ENCODE measurements at places on chromosomes 12 and 14.
A peak's percentile ranks its signal among the peaks of the same experiment; 100 is the strongest.

GRCh38 chr12:129676411-129676810, 227.4 kb downstream of the TMEM132D start:
- no peak for DNase-seq

DNA sequence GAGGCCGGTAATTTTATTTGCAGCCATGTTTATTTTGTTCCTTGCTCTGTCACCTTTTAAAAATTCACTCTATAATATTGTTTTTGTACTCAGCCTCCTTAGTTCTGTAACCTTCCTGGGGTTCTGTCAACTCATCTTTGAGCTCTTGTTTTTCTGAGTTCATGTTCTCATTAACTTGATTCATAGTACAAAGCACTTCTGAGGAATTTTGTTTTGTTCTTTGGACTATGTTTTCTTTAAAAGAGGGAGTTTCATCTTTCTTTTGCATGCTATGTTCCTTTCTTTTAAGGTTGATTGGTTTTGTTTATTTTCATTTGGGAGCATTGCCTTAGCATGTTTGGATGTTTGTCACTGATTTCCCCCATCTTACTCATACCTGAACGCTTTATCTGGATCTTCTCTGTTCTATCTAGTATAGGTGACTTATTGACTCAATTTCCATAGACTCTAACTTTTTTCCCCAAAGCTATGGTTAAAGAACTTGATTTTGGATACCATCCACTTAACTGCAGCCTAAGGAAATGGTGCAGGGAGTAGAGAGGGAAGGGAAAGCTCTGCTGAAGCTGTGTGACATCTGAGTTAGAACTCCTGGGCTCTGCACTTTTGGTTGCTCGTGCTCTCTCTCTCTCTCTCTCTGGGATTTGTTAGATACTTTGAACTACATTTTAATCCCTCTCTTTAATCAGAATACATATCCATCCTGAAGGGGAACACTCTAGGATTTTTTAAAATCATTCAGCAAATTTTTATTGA, 268.5 kb downstream of the PAWR start:
- no peak for DNase-seq

- DNase-seq, result no peak
Observed at GRCh38 chr14:50667684-50667995, 466 bp downstream of the SAV1 start.

DNA sequence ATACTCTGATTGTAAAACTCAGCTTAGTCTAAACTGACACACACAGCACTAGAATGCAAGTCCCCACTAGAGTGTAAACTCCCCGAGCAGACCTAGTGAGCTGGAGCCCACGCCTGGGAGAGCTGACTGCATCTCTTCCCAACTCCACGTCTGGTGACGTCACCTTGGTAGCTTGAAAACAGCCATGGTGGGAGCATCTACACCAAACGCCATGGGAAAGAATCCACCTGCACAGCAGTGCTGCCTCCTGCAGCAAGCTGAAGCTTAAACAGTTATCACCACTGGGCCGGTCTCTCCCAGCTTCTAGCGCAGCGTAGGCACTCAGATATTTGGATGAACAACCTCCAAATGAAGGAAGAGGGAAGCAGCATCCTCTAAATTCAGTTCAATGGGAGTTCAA, 4.3 kb upstream of the PAPLN start:
- no peak for DNase-seq

GRCh38 chr12:91928501-91928900, 217.1 kb downstream of the BTG1 start:
- no peak for DNase-seq

GRCh38 chr12:62123721-62124203, 136.4 kb upstream of the USP15 start:
- peak; percentile 12 for DNase-seq

DNA sequence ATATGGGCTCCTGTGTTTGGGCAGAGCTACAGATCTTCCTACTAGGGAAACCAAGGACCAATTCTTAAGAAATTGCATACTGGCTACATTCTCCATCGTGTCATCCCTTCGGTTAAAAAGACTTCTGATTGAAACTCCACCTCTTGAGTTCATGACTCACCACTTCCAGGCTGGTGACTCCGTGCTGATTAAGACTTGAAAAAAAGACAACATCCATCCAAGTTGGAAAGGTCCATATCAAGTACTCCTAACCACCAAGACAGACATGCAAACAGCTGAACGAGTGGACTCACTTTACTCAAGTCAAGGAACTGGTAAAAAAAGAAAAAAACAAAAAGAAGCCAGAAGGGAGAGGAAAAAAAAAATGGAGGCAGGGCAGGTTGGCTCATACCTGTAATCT, 63.4 kb downstream of the APOBEC1 start:
- DNase-seq, result no peak

DNA sequence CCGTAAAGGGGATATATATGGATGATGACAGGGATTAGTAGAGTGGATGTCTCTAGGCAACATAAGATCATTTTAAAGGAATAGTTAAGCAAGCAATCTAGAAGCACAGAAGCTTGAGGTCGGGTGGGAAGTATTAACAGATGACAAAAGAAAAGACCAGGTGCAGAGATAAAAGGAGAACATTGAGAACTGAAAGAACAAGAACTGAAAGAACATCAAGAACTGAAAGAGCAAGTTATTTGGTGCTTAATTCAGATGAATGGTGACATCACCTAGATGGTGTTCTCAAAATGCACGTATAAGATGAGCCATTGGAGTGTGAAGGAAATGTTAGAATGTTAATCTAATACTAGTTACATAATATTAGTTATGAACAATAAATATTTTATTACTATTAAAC, 224.0 kb upstream of the PDE3A start:
- DNase-seq, result no peak

- no peak for DNase-seq
Observed at GRCh38 chr12:42510823-42511222, 78.7 kb downstream of the PRICKLE1 start.

GRCh38 chr12:122276242-122276641, 9.9 kb upstream of the VPS33A start:
- DNase-seq, result no peak

- DNase-seq, result no peak
Observed at GRCh38 chr14:105927096-105928060, 401.0 kb downstream of the TMEM121 start.

DNA sequence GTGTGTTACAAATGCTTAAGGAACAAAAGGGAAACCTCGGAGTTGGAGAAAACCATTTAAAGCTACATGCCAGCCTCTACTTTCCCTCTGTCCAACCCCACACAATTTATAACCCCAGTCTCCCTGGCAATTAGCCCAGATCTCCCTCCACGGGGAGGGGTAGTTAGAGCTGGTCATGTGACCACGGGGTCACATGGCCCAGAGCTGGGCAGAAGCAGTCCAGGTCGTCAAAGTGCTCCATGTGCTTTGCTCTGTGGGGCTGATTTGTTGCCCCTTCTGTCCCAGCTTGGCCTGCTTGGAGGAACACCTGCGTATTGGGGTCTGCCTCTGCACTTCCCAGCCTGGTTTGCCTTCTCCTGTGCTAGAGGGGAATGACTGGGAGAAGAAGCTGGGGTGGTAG, 219.1 kb downstream of the RBM19 start:
- no peak for DNase-seq

DNA sequence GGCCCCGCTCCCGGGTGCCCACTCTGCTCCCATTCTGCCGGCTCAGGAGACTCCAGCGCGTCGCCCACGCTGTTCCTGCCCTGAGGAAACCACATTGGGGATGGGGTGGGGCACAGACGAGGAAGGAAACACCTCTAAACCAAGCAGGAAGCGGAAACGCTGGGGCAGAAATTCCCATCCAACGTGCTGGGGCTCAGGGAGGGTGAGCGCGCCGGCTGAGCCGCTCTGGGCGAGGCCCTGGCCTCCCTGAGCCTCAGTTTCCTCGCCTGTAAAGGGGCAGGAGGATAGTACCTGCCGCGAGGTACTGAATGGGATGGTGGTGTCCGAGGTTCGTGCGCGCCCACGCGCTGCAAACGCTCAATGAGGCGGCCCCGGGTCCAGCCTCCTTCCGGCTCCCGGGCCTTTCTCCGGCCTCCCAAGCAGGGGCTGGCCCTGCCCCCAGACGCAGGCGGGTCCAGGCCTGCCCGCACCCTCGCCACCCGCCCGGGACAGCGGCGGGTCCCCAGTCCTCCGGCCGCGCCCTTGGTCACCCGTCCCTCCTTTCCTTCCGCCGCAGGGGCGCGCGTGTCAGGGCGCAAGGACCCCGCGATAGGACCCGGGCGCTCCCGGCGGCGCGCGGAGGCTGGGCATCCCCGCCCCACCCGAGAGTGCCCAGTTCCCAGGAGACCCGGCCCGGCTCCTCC, 673 bp downstream of the BEGAIN start:
- no peak for DNase-seq

- DNase-seq, result no peak
Observed at GRCh38 chr12:110647631-110648040, 33.7 kb downstream of the TCTN1 start.
